ENCODE measurements at places on chromosomes 3 and 15. TPM values are rescaled to one million over a fixed set of nuclear protein-coding genes. Genes with fewer than 3 reads are reported as not detected.

DNA sequence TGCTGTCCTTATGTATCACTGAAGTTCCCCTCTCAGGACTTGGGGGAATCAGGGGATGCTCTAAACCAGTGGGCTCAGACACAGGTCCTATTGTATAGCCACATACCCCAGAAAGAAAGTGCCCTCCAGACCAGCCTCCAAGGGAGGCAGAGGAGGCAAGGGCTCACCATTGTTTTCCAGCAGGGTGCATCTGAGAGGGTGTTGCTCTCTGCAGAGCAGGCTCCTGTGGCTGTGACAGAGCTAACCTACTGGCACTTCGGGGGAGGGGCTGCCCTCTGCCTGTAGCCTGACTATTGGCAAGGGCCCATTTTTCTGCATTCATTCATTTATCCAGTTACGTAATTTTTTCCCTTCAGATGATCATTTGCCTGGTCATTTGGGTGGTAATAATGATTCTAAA lies 39.9 kb downstream of the EEFSEC start:
- DNase-seq: no peak

- no peak for DNase-seq
Observed at GRCh38 chr3:149621218-149622005, 36.4 kb downstream of the WWTR1 start.

DNA sequence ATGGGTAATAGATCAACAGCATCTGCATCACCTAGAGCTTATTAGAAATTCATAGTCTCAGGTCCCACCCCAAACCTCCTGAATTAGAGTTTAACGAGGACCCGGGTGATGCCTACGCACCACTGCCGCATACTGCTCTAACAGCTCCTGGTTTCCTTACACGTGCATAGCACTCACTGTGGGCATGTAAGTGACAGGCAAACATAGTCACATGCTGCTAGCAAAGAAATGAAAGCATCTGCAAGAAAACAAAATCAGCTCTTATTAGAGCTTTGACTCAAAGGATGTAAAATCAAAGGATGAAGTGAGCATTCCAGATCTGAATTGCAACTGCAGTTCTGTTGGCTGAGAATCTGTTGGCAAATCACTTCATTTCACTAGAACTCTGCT lies 19.1 kb upstream of the RIOX2 start:
- DNase-seq: no peak

DNA sequence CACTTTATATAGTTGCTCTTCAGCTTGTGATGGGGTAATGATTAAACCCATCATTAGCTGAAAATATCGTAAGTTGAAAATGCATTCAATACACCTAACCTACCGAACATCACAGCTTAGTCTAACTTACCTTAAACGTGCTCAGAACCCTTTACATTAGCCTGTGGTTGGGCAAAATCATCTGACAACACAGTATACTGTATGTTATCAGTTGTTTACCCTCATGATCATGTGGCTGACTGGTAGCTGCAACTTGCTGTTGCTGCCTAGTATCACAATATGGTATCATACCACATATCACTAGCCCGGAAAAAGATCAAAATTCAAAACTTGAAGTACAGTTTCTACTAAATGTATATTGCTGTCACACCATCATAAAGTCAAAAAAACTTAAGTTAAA lies 9.5 kb downstream of the ZNF280D start:
- DNase-seq: no peak

Gene CPNE9
- not detected for total RNA-seq

Measured in left ventricle myocardium superior (tissue), 1 donor.